SK-N-SH (cell line): ENCODE measurements at places on chromosomes 5 and 9.

DNA sequence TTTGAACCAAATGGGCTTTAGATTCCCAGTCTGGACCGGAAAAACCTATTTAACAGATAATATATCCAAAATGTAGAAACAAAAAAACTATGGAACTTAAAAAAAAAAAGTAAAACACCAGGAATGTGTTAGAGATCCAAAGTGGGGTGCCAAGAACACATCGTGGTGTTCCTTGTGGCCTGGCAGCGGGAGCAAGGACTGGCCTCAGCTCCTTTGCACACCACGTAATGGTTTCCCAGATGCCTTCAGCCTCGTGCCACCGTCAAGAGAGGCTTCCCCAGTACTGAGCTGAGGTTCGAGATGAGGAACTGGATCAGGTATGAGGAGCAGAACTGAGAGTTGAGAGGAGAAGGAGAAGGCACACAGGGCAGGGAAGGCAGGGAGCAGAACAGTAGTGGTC lies 3.5 kb downstream of the ASPN start:
- no peak for DNase-seq

GRCh38 chr5:119342406-119342805 lies 13.4 kb upstream of the TNFAIP8 start:
- no peak for DNase-seq

- DNase-seq, result no peak
Observed at GRCh38 chr5:84436866-84437265, 52.2 kb upstream of the EDIL3 start.

GRCh38 chr9:14251154-14252071 lies 62.5 kb downstream of the NFIB start:
- DNase-seq, result no peak

DNA sequence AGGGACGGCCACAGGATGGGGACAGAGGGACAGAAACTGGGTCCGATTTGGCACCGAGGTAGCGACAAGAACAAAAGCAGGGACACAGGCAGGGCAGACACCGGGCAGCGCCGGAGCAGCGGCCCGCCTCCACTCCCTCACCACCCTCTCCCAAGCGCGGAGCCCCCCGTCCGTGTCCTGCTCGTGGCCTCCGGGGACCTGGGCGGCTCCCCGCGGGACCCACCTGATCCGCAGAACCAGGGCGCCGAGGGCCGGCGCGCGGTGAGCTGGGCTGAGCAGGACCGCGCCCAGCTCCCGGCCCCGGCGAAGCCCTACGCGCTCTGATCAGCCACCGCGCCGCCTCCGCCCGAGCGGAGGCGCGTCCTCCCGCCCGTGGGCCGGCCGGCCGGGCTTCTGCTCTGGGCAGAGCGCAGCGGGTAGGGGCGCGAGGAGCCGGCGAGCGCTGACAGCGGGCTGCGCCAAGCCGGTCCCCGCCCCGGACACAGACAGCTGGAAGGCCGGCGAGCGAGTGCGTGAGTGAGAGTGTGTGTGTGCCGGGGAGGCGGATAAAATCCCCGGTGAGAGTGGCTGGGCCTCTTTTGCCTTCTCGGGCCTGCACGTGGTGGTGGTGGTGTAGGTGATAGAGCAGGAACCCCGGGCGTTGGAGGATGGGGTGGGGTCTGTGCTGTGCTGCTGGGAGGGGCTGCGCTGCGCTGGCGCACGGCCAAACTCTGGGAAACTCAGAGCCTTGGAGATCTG lies at the start of gene GGTA1:
TSS of gene GGTA1 (minus strand) at position 418 of the 738 bp plus-strand sequence. CDS start 31,922 bp downstream, outside the sequence.
- peak; percentile 90 for DNase-seq

GRCh38 chr5:81759632-81760005 lies 8.7 kb upstream of the SSBP2 start:
- DNase-seq, result no peak

DNA sequence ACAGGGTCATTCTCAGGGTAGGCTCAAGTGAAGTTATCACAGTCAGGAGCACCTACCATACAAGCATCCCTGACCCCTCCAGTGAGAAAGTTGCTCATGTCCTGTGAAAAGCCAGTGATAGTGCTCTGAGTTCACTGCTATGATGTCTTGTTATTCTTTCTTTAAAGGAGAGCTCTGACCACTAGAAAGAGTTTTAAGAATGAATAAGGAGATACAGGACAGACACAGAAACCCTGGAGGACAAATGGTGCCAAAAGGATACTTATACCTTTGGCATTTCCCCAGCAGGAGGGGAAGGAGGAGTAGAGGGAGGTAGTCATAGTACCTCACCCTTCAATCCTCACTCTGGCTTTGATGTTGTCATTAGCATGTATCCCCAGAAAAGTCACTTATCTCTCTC lies 84.0 kb upstream of the AGXT2 start:
- DNase-seq, result no peak

DNA sequence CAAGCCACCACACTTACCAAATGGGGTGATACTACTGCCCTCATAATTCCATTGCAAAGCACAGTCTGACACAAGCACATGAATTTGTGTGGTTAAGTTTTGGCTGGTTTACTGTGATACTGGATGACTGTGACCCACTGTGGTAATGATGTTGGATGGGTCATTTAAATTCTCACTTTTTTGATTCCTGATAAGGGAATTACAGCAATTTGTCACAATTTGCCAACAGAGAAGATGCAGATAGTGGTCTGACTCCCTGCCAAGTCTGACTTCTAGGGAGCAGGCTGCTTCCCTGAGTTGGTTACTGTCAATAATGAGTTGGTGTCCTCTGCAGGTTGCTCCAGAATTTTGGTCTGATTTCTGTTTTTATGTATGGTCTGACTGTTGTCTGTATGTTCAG lies 731.9 kb downstream of the MTRR start:
- no peak for DNase-seq

- no peak for DNase-seq
Observed at GRCh38 chr5:94692581-94692980, 74.1 kb downstream of the SLF1 start.

- no peak for DNase-seq
Observed at GRCh38 chr5:83513081-83513480, 41.5 kb downstream of the VCAN start.

GRCh38 chr9:101528015-101528414 lies 5.6 kb upstream of the RNF20 start:
- no peak for DNase-seq

- DNase-seq, result peak; percentile 61
Observed at GRCh38 chr9:95225076-95225725, 92.3 kb downstream of the FANCC start.

- no peak for DNase-seq
Observed at GRCh38 chr5:172886974-172887501, 53.0 kb downstream of the ERGIC1 start.

DNA sequence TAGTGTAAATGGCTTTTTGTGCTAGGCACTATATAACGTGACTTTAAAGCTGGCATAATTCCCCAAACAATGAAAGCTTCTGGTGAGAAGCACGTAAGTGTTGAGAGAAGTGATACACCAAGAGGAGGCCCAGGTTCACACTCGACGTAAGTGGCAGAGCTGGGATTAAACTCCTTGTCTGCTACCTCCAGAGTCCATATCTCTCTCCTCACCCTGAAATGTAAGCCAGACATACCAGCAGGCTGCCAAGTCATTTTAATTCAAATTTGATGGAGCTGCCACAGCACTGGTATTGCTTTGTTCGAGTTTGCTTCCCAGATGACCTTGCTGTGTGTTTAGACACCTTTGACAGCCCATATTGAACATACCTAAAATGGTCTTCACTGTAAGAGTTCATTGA lies 319.7 kb downstream of the GLIS3 start:
- no peak for DNase-seq
